HEK293T (cell line): ENCODE measurements at places on chromosomes 7 and 10.

- DNase-seq, result peak; percentile 28
Observed at GRCh38 chr7:118195837-118196474, 12.0 kb downstream of the LSM8 start.

DNA sequence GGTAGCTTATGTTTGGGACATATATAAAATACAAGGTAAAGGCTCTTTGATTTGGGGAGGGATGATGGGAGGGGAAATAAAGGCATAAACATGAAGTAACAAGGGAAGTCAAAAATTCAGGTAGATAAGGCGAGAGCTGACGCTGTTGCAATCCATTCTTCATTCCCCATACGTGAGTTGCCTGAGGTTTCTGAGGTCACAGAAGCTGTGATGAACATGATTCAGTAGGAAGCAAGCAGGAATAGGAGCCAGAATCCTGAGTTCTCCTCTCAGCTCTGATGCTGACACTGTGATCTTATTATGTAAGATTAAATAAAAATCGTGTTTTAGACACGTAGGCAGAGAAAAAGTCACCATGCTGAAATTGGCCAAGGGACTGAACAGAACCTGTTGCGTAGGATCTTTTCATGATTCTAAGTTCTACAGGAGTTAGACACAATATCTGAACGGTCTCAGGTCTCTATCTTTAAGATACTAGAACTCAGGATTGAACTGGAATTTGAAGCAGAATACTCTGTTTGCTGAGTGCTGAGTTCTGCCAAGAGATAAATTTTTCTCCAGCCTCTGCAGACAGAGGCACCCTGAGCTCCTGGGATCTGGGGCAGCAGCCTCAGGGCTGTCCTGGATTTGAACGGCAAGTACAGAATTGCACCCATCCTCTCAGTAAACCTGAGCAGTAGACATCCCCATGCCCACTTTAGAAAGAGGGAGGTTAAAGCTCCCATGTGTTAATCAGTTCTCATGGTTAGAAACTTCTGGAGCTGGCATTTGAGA, 21.0 kb downstream of the KLF6 start:
- no peak for DNase-seq

DNA sequence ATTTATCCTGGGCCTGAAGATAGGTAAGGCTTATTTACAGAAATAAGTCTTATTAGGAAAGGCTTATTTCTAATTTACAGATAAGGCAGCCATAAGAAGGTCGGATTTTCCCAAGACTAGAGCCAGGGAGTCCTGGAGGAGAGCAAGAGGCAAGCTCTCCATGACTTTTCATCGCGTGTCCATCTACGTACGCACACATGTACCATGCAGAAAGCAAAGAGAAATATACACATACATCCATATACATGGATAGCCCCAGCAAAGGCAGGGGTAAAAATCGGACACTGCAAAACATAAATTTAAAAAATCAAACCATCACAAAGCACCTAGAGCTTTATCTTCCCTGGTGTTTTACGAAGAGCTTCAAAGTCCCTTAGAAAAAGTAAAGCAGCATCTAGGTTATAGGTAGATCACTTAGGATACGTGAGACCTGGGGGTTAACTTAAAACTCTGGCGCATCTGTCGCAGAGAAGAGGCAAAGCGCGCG, 25.8 kb upstream of the ZRANB1 start:
- DNase-seq, result no peak

DNA sequence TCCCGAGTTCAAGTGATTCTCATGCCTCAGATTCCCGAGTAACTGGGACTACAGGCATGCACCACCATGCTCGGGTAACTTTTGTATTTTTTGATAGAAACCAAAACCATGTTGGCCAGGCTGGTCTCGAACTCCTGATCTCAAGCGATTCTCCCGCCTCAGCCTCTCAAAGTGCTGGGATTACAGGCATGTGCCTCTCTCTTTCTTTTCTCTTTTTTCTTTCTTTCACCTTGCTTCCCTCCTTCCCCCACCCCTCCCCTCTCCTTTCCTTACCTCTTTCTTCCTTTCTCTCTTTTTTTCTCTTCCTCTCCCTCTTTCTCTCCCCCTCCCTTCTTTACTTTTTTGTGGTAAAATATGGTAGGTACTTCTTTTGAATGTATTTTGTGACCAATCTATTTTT, 62.2 kb downstream of the ANKRD61 start:
- DNase-seq, result no peak

DNA sequence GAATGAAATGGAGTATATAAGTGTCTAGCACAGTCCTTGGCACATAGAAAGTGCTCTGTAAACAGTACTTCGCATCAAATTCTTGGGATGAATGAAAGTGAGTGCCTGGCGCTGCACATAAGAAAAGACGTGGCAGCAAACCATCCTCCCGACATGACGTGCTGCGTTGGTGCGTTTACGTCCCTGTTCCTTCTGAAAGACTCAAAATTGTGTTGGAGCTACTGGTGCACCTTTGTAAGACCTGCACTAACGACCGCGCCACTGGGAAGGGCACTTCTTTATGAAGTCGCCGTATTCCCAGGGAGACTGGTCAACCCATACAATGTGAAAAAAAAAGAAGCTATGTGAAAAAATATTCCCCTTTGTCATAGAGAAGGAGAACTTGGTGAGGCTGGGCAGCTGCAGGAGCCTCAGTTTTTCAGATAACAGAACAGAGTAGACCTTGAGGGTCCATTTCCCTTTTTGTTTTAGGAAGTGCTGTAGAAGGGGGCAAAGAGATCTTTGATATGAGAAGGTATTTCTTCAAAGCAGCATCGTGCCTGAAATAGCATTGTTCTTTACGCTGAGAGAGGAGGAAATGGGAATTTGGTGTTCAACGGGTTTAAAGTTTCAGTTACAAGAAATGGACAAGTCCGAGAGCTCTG, 91.7 kb downstream of the PTPRE start:
- no peak for DNase-seq

DNA sequence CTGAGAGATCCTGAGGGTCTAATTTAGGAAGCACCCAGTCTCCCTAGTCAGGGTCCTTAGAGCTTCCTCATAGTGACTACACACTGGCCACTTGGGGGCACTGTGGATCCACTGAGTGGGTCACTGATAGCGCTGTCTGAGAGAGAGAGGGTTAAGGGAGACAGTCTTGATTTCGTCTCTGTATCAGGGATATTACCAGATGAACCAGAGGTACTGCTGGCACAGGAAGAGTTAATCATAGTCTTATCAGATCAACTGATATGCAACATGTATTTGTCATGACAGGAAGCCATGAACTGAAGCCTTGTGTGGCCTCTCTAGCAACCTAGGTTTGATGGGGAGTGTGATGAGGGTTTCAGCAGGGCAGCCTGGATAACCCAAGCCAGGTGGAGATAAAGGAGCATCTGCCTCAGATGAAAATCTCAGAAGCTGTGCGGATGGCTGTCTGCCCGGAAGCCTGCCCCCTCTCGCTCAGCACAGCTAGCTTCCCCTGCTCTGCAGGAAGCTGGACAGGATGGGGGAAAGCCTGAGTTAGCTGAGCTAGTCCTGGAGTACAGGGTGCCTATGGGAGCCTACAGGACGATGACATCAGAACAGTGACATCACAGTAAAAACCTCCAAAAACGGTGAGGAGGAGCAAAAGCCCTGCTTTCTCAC, 214.0 kb upstream of the PRSS1 start:
- DNase-seq, result peak; percentile 75
